ENCODE measurements at places on chromosomes 13 and 19. TPM values are rescaled to one million over a fixed set of nuclear protein-coding genes. Genes with fewer than 3 reads are reported as not detected.

The GSX1 gene
- total RNA-seq, result not detected

The PSPN gene
- total RNA-seq, result 1.2 TPM

The SLC5A5 gene
- total RNA-seq, result under 0.01 TPM

The CD33 gene
- total RNA-seq, result not detected

The CNN2 gene
- 594 TPM for total RNA-seq

All from osteoblast (primary cell).